ENCODE measurements at places on chromosomes 4 and X.

GRCh38 chrX:23908219-23909004, 606 bp downstream of the CXorf58 start:
- no peak for DNase-seq

GRCh38 chr4:7262134-7262533, 69.8 kb downstream of the SORCS2 start:
- DNase-seq: no peak

- DNase-seq: no peak
These were observed 3.0 kb downstream of the FNIP2 start for GRCh38 chr4:158771776-158772175.

DNA sequence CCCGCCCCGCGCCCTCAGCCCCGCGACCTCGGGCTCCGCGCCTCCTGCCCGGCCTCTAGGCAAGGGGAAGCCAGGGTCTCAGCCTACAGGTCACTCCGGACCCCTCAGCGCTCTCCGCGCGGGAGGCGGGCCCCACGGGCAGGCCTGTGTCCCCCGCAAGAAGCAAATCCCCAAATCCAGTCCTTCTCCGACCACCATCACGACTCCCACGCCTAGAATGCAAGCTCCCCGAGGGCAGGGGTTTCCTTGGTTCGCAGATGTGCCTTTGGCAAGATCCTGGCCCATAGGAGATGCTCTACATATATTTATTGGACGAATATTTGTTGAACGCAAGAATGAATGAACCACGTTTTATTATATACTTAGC, 260 bp upstream of the CCDC149 start:
- DNase-seq: no peak

DNA sequence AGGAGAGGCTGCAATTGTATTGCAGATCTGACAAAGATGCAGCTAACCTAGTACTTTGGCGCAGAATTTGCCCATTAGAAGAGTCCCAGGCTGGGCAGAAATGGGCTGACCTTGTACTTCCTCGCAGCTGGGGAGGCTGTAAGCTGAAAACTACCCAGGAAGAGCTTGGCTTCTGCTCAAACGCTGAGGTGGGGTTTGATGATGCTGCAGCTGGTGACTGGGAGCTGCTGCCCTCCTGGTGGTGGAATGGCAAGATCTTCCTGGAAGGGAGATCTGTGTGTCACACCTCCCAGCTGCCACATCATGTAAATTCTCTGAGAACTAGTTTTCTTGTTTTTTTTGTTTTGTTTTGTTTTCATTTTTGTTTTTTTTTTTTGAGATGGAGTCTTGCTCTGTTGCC, 17.4 kb downstream of the CCNG2 start:
- peak; percentile 26 for DNase-seq

GRCh38 chrX:55279832-55280231, 15.1 kb upstream of the PAGE3 start:
- no peak for DNase-seq

DNA sequence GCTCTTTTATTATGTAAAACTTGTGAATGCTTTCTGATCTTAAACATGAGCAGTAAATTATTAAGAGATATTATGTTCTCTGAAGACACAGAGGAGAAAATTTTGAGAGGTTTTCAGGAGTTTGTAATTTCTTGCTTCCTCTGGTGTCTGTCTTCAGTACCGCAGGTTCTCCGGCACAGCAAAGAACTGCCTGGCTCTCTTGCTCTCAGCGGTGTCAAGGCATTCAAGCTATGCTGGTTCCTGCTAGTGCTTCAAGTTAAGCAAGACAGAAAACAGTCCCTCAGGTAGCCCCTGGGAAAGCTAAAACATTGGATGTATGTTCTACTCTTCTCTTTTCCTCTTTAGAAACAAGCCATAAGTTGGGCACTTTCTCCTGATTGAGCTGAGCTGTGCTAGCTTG, 120.2 kb upstream of the CENPE start:
- no peak for DNase-seq

DNA sequence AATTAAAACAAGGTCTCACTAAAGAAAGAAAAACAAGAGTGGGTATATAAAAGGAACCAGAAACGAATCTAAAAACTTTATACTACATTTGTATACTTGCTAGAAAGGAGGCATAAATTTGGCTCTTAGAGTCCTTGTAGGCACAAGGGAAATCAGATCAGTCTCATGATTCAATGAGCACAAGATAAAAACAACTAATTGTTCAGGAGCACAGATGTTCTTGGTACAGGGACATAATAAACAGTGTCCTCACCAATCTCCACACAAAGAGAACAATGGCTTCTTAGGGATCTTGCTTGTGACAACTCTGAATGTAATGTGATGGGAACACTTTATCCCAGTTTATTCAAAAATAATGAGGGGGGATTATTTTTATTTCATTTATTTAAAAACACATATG, 28.3 kb downstream of the TMEM144 start:
- no peak for DNase-seq

DNA sequence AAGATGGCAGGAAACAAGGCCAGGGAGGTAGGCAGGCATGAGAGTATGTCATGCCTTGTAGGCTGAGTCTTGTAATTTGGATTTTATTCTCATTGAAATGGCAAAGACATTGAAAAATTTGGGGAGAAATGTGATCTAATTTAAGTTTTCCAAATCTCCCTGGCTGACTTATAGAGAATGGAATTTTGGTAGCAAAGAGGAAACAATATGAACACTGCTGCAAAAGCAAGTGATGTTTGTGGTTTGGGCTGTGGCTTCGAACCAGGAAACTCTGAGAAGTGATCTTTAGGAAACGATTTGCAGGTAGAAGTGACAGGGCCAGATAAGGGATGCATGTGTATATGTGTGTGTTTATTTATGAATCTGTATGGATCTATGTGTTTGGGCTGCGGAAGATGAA, 35.6 kb downstream of the ARSJ start:
- peak; percentile 40 for DNase-seq

DNA sequence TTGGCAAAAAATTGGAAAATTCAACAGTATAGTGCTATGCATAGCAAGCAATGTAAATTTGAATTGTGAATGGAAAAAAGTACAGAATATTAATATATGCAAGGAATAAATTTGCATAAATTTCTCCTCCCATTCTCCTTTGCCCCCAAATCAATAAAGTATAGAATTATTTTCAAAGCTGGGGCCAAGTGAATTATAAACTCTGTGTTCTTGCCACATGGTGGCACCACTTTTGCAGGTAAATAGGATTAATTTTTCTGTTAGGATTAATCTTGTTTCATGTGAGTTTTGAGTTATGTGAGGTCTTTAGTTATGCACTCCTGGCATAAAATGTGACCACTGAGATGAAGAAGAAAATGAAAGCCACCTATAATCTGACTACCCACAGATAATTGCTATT, 19.9 kb downstream of the COPS4 start:
- peak; percentile 41 for DNase-seq

DNA sequence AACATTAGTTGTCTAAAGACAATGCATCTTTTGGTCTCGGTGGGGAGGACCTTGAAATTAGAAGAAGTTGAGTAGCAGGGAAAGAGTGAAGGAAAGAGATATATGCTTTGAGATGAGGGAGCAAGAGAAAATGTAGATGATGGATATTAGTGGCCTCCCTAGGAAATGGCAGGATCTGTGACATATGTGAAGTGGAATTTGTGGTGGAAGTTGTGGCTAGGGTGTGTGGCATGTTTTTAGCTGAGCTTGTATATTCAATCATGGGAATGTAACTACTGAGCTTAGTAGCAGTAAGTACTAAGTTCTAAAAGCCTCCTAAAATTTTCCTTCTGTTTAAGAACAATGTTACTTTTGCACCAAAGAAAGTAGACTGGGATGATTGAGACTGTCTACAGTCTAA, 382.8 kb upstream of the CTSO start:
- no peak for DNase-seq

DNA sequence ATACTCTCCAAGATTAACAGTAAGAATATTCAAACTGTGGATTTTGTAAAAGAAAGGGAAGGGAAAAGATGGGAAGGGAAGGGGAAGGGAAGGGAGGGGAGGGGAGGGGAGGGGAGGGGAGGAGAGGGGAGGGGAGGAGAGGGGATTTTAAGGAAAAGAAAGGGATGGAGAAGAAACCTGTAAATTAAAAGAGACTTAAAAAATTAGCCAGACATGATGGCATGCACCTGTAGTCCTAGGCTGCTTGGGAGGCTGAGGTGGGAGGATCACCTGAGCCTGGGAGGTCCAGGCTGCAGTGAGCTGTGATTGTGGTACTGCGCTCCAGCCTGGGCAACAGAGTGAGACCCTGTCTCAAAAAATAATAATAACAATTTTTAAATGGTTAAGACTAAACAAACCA, 83.7 kb downstream of the USP46 start:
- no peak for DNase-seq

- no peak for DNase-seq
These were observed 284.4 kb upstream of the LDB2 start for GRCh38 chr4:17182888-17183287.

DNA sequence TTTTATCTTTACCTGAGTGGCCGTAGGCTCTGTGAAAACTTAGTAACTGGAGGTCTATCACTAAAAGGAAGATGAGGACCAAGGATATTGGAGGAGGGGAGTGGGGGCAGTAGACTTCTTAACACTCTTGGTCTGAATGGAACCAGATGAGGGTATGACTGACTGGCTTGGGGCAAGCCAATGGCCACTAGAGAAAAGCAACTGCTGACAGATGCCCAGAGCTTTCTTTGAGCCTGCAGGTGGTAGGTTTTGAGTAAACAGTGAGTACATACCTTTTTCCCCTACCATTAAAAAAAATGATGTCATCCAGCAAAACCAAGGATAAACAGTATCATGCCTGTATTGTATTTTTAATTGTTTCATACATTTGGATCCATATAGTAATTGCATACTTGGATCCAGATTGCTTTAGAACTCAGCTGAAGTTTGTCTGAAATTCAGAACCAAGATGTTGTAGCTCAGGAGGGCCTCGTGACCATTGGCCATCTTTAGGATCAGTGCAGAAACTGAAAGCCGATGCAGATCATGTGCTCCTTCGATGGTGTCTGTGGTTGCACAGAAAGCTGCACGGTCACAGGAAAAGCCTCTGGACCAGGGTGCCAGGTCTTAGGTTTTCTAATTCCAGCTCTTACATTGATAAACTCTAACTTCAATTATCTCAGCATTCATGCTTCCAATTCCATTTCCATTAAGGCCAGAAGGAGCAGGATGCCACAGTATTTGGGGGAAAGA, 131.0 kb downstream of the PDGFRA start:
- no peak for DNase-seq

GRCh38 chr4:168451744-168452390, 28.4 kb downstream of the DDX60L start:
- peak; percentile 87 for DNase-seq

DNA sequence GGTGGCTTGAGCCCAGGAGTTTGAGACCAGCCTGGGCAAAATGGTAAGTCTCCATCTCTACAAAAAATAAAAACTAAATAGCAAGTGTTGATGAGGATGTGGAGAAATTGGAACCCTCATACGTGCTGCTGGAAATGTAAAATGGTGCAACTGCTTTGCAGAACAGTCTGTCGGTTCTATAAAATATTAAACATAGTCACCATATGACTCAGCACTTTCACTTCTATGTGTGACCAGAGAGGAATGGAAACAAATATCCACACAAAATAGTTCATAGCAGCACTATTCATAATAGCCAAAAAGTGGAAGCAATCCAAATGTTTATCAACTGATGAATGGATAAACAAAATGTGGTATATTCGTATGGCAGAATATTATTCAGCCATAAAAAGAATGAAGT, 60.8 kb upstream of the FMR1 start:
- no peak for DNase-seq

- DNase-seq: no peak
These were observed 19.9 kb upstream of the IRAK1 start for GRCh38 chrX:154039577-154039976.

- DNase-seq: no peak
These were observed 932.7 kb downstream of the FAT4 start for GRCh38 chr4:126247409-126247808.

GRCh38 chr4:5184606-5185005, 133.3 kb downstream of the STK32B start:
- DNase-seq: no peak

- no peak for DNase-seq
These were observed 83.0 kb downstream of the HTRA3 start for GRCh38 chr4:8352368-8353157.

GRCh38 chr4:80811406-80811805, 219.1 kb upstream of the BMP3 start:
- DNase-seq: no peak

GRCh38 chr4:173748353-173748752, 218.3 kb upstream of the HAND2 start:
- DNase-seq: peak; percentile 56

DNA sequence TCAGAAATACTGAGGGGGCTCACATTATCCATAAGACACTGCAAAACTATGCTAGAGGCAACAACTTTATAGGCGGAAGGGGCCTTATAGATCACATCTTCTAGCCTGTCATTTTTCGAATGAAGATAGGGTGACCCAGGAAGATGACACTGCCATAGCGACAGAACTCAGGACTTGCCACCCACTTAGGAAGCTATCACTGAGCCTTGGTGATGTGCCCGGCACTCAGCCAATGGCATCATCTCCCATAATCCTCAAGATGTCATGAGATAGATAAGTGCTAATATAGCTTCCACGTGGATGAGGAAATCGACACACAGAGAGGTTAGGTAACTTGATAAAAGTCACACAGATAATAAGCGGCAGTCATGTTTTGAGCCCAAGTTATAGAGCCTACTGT, 346.6 kb downstream of the DHX15 start:
- no peak for DNase-seq

- DNase-seq: peak; percentile 14
These were observed 1646.9 kb upstream of the ADGRL3 start for GRCh38 chr4:59553063-59553720.

GRCh38 chr4:17558941-17559708, 17.9 kb upstream of the LAP3 start:
- DNase-seq: no peak

- DNase-seq: peak; percentile 61
These were observed 161.2 kb downstream of the EFNB1 start for GRCh38 chrX:68989865-68990606.

GRCh38 chr4:118911238-118911703, 22.6 kb downstream of the SYNPO2 start:
- peak; percentile 26 for DNase-seq

DNA sequence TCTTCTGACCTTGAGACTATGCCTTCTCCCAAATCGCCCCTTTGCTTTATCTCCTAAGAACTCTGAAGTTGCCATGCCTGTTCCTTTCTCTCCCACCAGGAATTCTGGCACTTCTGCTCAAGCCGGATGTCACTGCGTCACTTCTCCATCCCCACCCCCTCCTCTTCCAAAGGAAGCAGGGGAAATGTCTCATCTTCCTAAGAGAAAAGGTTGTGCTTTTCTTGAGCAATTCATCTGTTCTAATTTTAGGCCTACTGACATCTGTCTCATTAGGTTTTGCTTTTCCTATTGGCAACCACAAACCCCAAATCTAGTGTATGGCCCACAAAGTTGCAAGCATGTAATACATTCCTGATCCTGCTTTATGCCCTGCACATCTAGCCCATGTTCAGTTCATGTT, 163.1 kb upstream of the PLAC1 start:
- peak; percentile 73 for DNase-seq

Data from fibroblast of mammary gland (primary cell).